ENCODE measurements at places on chromosomes 2 and 18.

DNA sequence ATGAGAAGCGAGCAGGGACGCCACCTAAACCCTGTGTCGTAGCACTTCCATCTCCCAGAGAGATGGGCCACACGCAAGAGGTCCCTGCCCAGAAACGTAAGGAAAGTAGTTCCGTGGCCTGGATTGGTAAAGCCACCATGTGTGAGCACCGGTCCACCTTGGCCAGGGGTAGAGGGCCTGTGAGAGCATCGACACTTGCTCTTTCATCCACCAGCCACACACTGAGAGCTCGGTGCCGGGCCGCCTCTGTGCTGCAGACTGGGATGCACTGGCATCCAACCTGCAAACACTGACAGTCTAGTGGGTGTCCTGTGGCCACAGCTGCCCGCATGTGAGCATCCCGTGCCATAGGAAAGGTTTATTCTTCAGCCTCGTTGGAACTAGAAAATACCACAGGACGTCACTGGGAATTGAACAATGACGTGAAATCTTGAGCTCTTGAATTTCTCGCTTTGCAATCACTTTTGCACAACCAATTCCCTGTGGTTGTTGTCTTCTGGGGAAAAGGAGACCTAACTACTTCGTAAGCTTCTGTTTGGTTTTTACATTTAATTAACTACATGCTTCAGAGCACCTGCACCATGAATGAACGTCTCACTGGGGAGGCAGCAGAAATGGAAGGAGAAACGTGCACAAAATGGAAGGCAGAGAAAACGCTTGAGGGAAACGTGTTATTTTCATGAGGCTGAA lies 212.0 kb upstream of the RAB6C start:
- no peak for DNase-seq

- no peak for DNase-seq
Measured at GRCh38 chr2:176746411-176746810, 466.2 kb upstream of the HNRNPA3 start.

DNA sequence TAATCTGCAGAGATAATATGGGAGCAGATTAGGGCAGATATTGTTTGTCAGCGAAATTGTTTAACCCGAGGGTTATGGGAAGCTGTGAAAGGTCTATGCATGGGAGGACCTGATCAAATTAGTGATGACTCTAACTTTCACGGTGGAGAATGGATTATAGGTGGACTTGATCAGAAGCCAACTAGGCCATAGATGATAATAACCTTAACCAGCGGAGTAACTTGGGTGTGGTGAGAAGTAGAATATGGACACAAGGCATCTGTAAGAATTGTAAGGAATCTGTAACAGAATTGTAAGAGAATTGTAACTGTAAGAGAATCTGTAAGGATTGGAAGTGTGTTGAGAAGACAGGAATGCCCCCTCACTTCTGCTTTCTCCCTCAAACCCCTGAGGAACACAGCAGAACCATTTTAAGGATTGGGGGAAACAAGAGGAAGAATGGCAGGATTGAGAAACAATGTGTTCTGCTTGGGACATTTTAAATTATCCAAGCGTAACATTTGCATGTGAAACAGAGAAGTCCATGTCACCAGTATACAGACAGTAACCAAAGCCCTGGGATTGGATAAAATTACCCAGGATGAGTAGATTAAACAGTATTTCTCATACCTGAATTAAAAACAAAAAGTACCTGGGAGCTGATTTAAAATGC lies 14.9 kb upstream of the SLC39A10 start:
- DNase-seq: no peak

GRCh38 chr2:69213782-69214181 lies 173.2 kb downstream of the GFPT1 start:
- DNase-seq: no peak

GRCh38 chr18:63119647-63120046 lies 199.9 kb downstream of the BCL2 start:
- no peak for DNase-seq

DNA sequence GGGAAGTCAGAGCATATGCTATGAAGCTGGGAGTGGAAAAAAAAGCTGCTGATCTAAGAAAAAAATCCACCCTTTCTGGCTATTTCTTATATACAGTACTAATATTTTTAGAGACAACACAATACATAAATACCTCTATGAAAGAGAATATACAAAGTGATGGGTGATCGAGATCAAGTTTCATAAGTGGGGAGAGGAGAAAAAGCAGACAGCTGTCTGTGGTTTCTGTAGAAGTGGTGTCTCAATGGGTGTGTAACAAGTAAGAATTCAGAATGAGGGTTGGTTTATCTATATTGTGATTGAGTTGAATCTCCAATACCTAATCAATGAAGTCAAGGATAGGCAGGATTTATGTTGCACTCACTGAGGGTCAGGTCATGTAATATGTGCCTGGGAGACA lies 191.0 kb downstream of the HNMT start:
- DNase-seq: no peak

GRCh38 chr2:64904413-64905329 lies 84.5 kb upstream of the SLC1A4 start:
- no peak for DNase-seq

GRCh38 chr2:46798998-46799698 lies 116.5 kb downstream of the MCFD2 start:
- no peak for DNase-seq

- DNase-seq: no peak
Measured at GRCh38 chr18:58490238-58490637, 138.7 kb downstream of the ALPK2 start.

Measured in cerebellar nuclear complex (tissue), 1 donor.